ENCODE measurements at places on chromosomes 7 and 10. TPM values are rescaled to one million over a fixed set of nuclear protein-coding genes. Genes with fewer than 3 reads are reported as not detected.

LRRC17 gene
- total RNA-seq: not detected

ASAH2 gene
- total RNA-seq: 5.2 TPM

MRPS24 gene
- total RNA-seq: 138 TPM

TMEM229A gene
- total RNA-seq: not detected

HMX2 gene
- not detected for total RNA-seq

PPP1R3C gene
- total RNA-seq: 0.19 TPM

LRRN3 gene
- total RNA-seq: 108 TPM

ARHGAP19 gene
- 27.3 TPM for total RNA-seq

KNDC1 gene
- 0.17 TPM for total RNA-seq

RPEL1 gene
- not detected for total RNA-seq

HOGA1 gene
- total RNA-seq: not detected

ZCWPW1 gene
- 2.3 TPM for total RNA-seq

AEBP1 gene
- 12.9 TPM for total RNA-seq

TAS2R16 gene
- not detected for total RNA-seq

SUGCT gene
- total RNA-seq: 1.1 TPM

SFMBT2 gene
- total RNA-seq: 23.0 TPM

CFTR gene
- total RNA-seq: not detected

Measured in activated CD8-positive, alpha-beta memory T cell treated with anti-CD3 and anti-CD28 coated beads for 36 hours (primary cell).